Pancreas (tissue), 10 donors: ENCODE measurements at places on chromosomes 2 and 18. TPM values are rescaled to one million over a fixed set of nuclear protein-coding genes. Genes with fewer than 3 reads are reported as not detected.
A peak's percentile ranks its signal among the peaks of the same experiment; 100 is the strongest.

- no peak overlapping the region for H3K27ac ChIP-seq
- no peaks in the 10 kb centered on the region for H3K27me3 ChIP-seq
- H3K4me1 ChIP-seq, result peaks cover 11% of the 10 kb centered on the region
- no peak for DNase-seq
- no peaks in the 10 kb centered on the region for H3K36me3 ChIP-seq
Measured at GRCh38 chr2:167196461-167197252, 308.4 kb downstream of the XIRP2 start.

- no peaks in the 10 kb centered on the region for H3K4me1 ChIP-seq
- H3K36me3 ChIP-seq, result no peaks in the 10 kb centered on the region
- DNase-seq, result no peak
- H3K27ac ChIP-seq, result no peak overlapping the region
- no peaks in the 10 kb centered on the region for H3K27me3 ChIP-seq
- H3K4me3 ChIP-seq, result no peak overlapping the region
Measured at GRCh38 chr2:18454692-18455235, 105.7 kb downstream of the RDH14 start.

DNA sequence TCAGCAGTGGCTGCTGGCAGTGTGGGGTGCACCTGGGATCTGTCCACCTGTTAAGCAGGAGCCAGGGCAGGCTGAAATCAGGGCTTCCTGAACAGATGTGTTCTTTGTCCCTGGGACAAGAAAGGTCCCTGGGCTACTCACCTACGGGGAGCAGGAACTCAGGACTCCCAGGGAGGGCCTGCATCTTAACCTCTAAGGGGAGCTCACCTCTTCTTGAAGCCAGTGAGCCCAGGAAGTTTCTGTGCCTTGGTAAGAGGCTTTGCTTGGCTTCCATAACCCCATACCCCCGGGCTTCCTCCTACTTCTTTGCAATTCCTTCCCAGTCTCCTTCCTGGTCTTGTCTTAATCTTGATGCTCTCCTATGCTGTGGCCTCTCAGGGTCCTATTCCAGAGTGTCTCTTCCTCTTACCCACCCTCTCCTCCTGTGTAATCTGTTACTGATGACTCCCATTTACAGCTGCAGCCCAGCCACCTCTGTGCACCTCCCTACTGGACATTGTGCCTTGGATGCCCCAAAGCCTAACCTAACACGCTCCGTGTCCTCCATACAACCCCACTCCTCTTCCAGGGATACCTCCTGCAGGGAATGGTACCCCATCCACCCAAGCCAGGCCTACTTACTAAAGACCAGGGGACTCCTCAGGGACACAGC lies 55.7 kb upstream of the MAPRE3 start:
- H3K4me1 ChIP-seq, result no peaks in the 10 kb centered on the region
- peaks cover 15% of the 10 kb centered on the region for H3K27me3 ChIP-seq
- no peak overlapping the region for H3K4me3 ChIP-seq
- DNase-seq, result no peak
- H3K36me3 ChIP-seq, result no peaks in the 10 kb centered on the region

DNA sequence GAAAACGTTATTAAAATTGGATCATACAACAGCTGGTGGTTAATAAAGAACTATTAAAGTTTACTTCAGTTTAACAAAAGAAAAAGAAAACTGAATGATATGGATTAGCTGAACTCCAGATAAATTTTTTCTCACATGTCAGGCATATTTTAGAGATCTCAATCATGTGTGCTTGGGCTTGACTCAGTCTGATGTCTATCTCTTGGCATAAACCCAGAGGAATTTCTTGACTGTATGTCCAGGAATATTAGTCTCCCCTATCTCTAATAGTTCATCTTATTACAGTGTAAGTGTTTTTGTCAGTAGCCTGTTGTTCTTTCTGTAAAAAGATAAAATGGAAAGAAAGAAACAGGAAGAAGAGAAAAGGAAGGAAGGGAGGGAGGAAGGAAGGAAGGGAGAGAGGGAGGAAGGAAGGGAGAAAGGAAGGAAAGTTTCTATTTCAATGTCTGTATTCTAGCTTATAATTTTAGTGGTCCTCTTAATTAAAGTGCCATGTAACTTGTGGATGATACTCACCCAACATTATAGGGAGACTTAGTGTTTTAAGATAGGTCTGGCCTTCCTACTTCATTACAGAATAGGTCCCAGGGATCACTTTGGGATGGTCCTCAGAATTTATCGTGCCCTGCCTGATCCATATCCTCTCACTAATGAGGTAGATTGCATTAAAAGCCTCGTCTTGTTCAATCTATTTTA lies 99.7 kb upstream of the UGP2 start:
- no peak for DNase-seq
- H3K4me3 ChIP-seq, result no peak overlapping the region
- no peaks in the 10 kb centered on the region for H3K27me3 ChIP-seq
- peaks cover 21% of the 10 kb centered on the region for H3K4me1 ChIP-seq
- no peaks in the 10 kb centered on the region for H3K36me3 ChIP-seq

GRCh38 chr18:65221115-65221514 lies 529.7 kb upstream of the CDH7 start:
- no peak overlapping the region for H3K4me3 ChIP-seq
- no peaks in the 10 kb centered on the region for H3K27me3 ChIP-seq
- no peaks in the 10 kb centered on the region for H3K36me3 ChIP-seq
- H3K27ac ChIP-seq, result no peak overlapping the region

DNA sequence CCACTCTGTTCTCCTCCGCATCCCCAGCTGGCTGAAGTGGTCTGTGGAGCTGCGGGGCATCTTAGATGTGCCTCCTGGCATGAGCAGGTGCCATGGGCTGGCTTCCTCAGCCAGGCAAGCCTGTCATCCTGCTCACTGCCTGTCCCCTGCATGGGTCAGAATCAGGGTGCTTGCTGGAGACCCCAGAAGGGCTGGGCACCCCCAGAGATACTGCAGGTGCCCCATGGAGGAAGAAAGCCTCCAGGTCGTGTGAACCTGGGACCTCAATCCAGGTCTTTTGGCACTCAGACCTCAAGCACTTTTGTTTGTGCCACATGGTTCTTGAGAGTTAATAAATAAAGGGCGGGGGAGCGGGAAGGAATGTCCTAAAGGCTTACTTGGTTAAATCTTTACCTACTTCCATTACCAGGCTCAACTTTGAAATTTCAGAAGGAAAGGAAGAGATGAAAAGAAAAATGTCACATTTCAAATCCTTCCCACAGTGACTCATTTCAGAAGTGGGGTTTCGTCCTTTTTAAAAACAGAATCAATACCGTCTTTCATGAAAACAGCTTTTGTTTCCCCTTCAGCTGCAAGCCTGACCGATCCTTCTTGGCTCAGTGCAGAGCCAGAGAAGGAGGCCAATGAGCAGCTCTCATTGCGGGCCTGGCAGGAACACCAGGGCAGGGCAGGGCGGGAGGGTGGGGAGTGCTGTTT lies 69.9 kb downstream of the RHOB start:
- peak overlapping the region; percentile 66 for H3K27ac ChIP-seq
- no peak overlapping the region for H3K4me3 ChIP-seq
- H3K4me1 ChIP-seq, result no peaks in the 10 kb centered on the region
- DNase-seq, result peak; percentile 52
- H3K36me3 ChIP-seq, result no peaks in the 10 kb centered on the region
- no peaks in the 10 kb centered on the region for H3K27me3 ChIP-seq

GRCh38 chr2:164479460-164479859 lies 141.8 kb downstream of the GRB14 start:
- H3K4me3 ChIP-seq, result no peak overlapping the region
- no peak overlapping the region for H3K27ac ChIP-seq
- H3K27me3 ChIP-seq, result no peaks in the 10 kb centered on the region
- DNase-seq, result no peak
- H3K4me1 ChIP-seq, result no peaks in the 10 kb centered on the region

DNA sequence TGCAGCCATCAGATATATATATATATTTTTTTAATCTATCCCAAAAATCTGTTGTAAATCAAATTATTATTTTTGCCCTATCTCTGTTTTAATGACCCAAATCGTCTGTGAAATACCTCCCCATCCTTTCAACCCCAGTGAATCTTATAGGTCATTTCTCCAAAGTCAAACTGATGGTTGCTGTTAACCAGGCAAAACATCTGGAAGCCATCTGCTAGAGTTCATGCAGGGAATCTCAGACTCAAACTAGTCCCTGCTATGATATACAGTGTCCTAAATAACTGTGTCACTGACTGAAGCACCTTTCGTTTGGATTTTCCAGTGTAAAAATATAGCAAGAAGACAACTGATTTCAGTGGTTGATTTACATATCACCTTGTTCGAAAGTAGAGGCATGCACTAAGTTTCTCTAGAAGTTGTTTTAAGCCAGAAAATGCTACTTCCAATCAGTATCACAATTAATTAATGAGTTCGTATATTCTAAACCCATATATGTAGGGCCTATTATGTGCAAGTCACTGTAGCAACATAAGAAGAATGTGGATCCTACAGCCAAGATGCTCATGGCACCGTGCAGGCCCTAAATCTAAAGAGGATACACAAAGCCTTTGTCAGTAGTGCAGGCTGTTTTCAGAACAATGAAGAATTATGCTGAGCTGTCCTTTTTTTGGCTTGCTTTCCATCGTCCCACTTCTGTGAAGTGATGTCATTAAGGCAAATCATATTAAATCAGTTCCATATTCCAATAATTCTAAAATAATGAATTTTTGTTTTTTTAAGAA lies 566.0 kb downstream of the STK39 start:
- no peak overlapping the region for H3K27ac ChIP-seq
- no peaks in the 10 kb centered on the region for H3K36me3 ChIP-seq
- H3K4me1 ChIP-seq, result no peaks in the 10 kb centered on the region

DNA sequence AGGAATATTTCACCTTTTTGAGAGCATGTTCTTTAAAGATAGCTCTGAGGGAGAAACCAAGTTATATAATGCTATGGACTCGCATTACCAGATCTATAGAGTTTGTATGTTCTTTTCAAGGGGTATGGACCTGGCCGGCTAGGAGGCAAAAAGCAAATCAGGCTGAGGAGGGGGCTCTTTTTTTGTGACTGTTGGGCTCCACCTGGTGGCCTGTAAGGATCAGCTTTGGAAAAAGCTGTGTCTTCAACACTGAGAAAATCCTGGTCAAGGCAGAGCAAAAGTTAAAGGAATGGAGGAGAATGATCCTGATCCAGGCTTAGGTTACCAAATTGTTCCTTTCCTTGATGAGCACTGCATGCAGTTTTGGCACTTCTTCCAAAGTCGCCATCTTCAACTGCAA lies 180.5 kb downstream of the DIS3L2 start:
- peak; percentile 4 for DNase-seq
- no peaks in the 10 kb centered on the region for H3K36me3 ChIP-seq
- H3K27ac ChIP-seq, result no peak overlapping the region
- H3K4me3 ChIP-seq, result no peak overlapping the region

GRCh38 chr18:54416436-54416835 lies 58.7 kb downstream of the C18orf54 start:
- no peak for DNase-seq
- no peaks in the 10 kb centered on the region for H3K36me3 ChIP-seq

DNA sequence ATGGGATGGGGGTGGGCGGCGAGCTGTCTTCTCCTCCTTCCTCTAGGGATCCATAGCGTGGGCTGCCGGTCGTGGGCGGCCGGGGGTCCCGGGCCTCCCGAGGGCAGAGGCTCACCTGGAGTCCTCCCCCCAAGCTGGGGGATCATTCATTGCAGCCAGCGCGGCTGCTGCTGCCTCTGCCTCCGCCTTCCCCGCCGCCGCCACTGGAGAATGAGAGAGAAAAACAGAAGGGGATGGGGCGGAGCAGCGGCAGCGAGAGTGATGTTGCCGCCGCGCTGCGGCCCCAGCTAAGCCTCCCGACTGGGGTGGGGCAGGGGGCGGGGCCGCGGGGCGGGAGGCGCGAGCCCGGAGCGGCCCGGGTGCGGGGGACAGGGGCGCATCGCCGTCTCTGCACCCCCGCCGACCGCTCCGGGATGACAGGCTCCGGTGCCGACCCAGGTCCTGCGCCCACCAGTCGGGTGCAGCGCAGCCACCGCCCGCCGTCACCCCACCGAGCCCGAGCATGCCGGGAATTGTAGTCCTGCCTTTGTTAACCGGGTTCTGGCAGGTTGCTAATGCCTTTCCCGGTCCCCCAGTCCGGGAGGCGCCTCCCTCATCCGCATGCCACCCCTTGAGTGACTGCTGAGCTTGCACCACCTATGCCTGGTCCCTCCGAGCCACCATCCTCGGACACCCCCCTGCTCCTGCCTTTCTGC lies at the start of gene KIF3C:
TSS of gene KIF3C (minus strand) at position 225 of the 695 bp plus-strand sequence. CDS start 580 bp downstream, outside the sequence.
- H3K4me3 ChIP-seq, result peak within 1 kb of the TSS; percentile 69
- no peak within 1 kb of the TSS for H3K27ac ChIP-seq
- H3K4me1 ChIP-seq, result no peaks in the 10 kb centered on the region

- peaks cover 8% of the 10 kb centered on the region for H3K27me3 ChIP-seq
- no peak for DNase-seq
- no peaks in the 10 kb centered on the region for H3K36me3 ChIP-seq
- no peak overlapping the region for H3K27ac ChIP-seq
- H3K4me1 ChIP-seq, result no peaks in the 10 kb centered on the region
Measured at GRCh38 chr2:99561804-99562203, 72.0 kb upstream of the REV1 start.

DNA sequence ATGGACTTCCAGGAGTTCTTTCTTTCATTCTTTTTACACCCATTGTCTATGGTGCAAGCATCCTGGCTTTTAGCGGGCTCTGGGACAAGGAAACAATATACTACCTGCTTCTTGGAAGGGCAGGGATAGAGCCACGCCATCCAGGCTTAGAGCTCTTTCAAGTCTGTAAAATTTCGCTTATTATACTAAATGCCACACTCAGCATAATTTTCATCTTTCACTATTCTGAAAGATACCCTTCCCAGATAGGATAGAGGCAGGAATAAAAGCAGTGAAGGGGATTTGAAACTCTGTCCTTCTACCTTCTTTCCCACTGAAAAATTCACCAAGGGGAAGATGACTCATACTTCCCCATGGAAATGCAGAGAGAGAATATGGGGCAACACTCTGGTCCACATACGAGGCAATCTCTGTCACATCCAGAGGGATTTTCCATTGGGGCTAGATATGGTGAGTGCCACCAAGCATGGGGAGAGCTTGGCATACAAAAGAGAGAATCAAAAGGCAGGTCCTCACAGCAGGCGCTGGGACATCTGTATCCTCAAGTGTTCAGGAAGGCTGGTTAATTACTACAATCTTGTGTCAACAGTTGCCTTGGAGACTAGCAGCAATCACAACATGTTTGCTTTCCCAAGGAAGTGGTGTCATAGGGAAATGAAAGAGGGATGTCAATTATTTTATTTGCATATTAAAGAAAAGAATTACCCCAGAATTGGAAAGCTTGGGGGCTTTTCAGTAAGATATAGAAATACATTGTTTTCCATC lies 127.6 kb downstream of the TDRD15 start:
- H3K4me1 ChIP-seq, result no peaks in the 10 kb centered on the region
- H3K27me3 ChIP-seq, result no peaks in the 10 kb centered on the region
- no peak for DNase-seq
- no peak overlapping the region for H3K27ac ChIP-seq
- H3K36me3 ChIP-seq, result no peaks in the 10 kb centered on the region
- H3K4me3 ChIP-seq, result no peak overlapping the region

Gene GCG
- 1,874 TPM for polyA plus RNA-seq

Gene MFSD2B
- not detected for polyA plus RNA-seq

Gene ERBB4
- polyA plus RNA-seq, result 0.30 TPM

Gene SLC23A3
- 3.0 TPM for polyA plus RNA-seq

Gene CLEC4F
- polyA plus RNA-seq, result 0.49 TPM

Gene CNDP1
- 0.14 TPM for polyA plus RNA-seq

Gene SERPINB3
- 0.07 TPM for polyA plus RNA-seq

Gene FNDC4
- 8.5 TPM for polyA plus RNA-seq

Gene COL4A3
- polyA plus RNA-seq, result 1.6 TPM

Gene IL18RAP
- polyA plus RNA-seq, result 0.52 TPM

Gene SLC16A14
- polyA plus RNA-seq, result 0.15 TPM

Gene IL1RN
- 1.6 TPM for polyA plus RNA-seq

Gene DSC2
- 2.7 TPM for polyA plus RNA-seq

Gene FAHD2B
- polyA plus RNA-seq, result 10.5 TPM

Gene DPP10
- 1.5 TPM for polyA plus RNA-seq

Gene IRS1
- polyA plus RNA-seq, result 4.0 TPM

Gene IL36RN
- not detected for polyA plus RNA-seq
